GM12878 (cell line): ENCODE measurements at places on chromosomes 4 and X.

- H3K4me3 ChIP-seq: no peak overlapping the region
- no peaks in the 10 kb centered on the region for H3K27me3 ChIP-seq
- H3K4me1 ChIP-seq: no peaks in the 10 kb centered on the region
Measured at GRCh38 chrX:95071621-95072020, 1397.6 kb downstream of the FAM133A start.

DNA sequence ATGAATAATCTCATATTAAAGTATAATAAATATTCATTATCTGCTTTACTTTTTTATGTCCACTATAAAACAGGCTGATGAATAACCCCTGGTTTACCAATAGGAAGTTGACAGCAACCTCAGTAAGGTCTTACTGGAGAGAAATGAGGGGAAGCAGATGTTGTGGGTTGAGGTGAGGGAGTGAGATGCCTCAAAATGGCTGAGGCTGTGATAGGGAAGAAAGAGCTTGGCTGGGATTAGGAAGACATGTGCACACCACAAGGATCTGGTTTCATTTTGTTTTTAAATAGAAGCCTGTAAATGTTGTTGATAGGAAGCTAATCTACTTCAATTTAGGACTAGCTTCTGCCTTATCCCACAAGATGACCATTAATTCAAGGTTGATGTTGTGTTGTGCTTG, 14.4 kb upstream of the CYBB start:
- H3K4me3 ChIP-seq: no peak overlapping the region
- H3K36me3 ChIP-seq: no peaks in the 10 kb centered on the region
- no peaks in the 10 kb centered on the region for H3K27me3 ChIP-seq

DNA sequence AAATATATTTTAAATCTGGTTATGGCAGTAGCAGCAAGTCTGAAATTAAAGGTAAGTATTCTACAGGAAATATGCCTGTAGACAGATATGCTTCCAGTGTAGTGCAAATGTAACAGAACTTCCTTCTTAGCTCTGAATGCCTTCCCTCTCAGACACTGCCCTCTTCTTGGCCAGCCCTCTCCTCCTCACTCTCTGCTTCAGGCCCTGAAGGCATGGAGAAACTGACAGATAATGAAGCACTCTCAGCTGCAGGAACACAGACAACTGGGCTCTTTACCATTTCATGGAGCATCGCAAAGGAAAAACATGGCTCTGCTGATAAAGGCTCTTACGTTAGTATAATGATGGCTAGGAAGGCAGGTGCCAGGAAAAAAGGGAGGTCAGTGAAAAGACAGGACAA, 431.5 kb upstream of the RASGEF1B start:
- H3K4me1 ChIP-seq: 0 out of 2 replicates have a peak, but pooled peaks cover 4% of the 10 kb centered on the region
- H3K27ac ChIP-seq: no peak overlapping the region
- DNase-seq: no peak
- H3K27me3 ChIP-seq: no peaks in the 10 kb centered on the region
- H3K4me3 ChIP-seq: no peak overlapping the region
- no peaks in the 10 kb centered on the region for H3K36me3 ChIP-seq

GRCh38 chrX:53511322-53511721, 77.2 kb upstream of the HSD17B10 start:
- H3K36me3 ChIP-seq: no peaks in the 10 kb centered on the region
- no peaks in the 10 kb centered on the region for H3K27me3 ChIP-seq
- H3K4me3 ChIP-seq: no peak overlapping the region

GRCh38 chr4:77190053-77190452, 33.0 kb downstream of the CCNG2 start:
- no peak overlapping the region for H3K4me3 ChIP-seq
- no peaks in the 10 kb centered on the region for H3K27me3 ChIP-seq
- H3K27ac ChIP-seq: no peak overlapping the region

DNA sequence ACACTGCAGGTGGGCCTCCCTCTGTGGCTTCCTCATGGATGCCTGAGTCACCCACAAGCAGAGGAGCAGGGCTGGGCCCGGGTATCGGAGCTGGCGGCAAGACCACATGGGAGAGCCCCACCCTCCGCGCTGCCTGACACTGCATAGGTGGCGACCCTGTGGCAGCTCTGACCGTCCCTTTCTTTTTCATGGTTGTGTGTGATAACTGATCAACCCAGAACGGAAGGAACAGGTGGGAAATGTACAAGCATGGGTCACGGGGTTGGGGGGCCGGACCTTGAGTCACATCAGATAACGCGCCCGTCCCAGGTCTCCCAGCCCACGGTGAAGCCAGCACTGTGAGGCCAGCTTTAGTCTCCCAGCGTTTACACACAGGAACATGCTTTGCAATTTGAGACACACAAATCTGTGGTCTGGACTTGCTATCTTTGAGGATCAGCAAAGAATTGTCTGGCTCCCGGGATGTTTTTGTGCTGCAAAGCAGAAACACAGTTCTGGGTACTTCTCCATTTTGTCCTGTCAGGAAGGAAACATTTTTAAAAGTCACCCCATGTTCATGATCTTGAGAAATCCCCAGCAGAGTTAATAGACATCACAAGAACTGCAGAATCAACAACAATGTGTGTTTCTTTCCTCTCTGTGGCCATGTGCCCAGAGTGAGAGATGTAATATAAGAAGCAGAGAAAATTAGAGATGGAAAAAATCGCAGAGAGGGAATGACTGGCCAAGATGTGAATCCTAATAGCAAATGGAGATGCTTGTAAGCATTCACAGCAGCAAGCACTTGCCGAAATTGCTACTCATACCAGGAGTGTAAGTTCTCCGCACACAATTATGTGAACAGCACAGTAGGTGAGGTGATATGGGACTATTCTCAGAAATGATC, 70.1 kb upstream of the CBR4 start:
- no peaks in the 10 kb centered on the region for H3K27me3 ChIP-seq
- H3K36me3 ChIP-seq: no peaks in the 10 kb centered on the region
- H3K4me1 ChIP-seq: peaks cover 16% of the 10 kb centered on the region
- peak; percentile 51 for DNase-seq
- H3K27ac ChIP-seq: peak overlapping the region; percentile 71

DNA sequence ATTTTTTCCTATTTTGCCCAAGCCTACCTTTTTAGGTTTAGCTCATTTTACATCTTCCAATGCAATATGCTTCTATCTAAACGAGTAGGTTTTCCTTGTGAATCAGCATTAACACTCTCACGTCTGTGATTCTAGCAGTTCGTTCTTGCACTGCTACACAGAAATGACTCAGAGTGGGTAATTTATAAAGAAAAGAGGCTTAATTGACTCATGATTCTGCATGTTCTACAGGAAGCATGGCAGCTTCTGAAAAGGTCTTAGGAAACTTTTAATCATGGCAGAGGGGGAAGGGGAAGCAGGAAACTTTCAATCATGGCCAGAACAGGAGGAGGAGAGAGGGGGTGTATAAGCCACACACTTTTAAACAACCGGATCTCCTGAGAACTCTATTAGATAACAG, 44.9 kb downstream of the SPANXN1 start:
- H3K4me3 ChIP-seq: no peak overlapping the region
- no peak for DNase-seq
- no peaks in the 10 kb centered on the region for H3K4me1 ChIP-seq
- H3K36me3 ChIP-seq: no peaks in the 10 kb centered on the region
- H3K27ac ChIP-seq: no peak overlapping the region

DNA sequence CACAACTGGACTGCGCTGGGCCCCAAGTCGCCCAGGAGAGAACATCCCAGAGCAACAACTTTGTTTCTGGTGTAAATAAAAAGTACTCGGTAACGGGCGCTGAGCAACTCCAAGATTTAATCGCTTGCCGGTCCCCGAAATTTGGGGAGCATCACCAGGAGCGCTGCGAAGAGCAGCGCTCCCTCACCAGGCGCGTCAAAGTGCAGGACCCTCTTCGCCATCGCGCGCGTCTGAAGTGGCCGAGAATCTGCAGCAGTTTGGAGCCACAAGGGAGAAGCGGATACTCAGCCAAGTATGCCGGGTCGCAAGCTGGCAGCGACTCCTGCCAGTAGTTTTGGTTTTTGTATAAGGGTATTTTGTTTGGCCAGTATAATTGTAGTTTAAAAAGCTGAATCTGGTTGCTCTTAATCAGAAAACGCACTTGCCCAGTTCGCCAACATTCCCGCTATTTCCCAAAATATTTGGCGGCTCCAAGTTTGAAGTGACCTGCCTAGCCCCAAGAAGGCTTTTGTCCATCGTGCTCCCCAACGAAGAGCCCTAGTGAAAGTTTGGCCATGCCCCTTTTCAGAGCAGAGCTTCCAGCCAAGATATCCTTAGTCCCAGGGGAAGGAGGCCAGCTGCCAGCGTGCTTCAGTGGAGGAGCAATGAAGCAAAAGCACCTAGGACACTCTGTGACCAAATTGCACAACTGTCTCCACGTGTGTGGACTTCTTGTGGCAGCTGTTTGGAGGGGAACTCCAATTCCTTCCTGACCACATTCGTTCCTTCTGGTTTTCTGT, 557 bp upstream of the KDR start:
- H3K27ac ChIP-seq: no peak overlapping the region
- H3K27me3 ChIP-seq: no peaks in the 10 kb centered on the region; the same call in 1 of the 2 replicates
- H3K4me1 ChIP-seq: no peaks in the 10 kb centered on the region
- DNase-seq: no peak
- no peak overlapping the region for H3K4me3 ChIP-seq

DNA sequence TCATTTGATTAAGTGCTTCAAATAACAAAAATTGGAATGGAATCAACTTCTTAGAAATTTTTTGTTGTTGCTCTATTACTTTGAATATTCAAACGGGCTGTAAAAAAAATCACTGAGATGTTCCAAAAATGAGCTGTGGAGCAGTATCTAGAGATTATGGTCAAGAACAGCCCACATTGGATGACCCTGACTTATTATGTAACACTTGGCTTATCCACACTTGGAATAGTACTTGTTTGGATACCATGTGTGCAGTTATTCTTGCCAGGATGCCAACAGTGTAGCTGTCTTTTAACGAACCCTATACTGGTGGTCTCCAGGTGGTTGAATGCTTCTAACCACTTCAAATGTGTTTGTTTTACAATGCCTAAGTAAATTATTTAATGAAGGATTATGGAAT, 64.9 kb upstream of the CAMK2D start:
- H3K4me3 ChIP-seq: no peak overlapping the region
- H3K36me3 ChIP-seq: no peaks in the 10 kb centered on the region
- no peaks in the 10 kb centered on the region for H3K27me3 ChIP-seq
- DNase-seq: no peak

GRCh38 chr4:173121076-173121561, 47.5 kb upstream of the GALNT7 start:
- no peak overlapping the region for H3K4me3 ChIP-seq
- peak; percentile 11 for DNase-seq
- no peak overlapping the region for H3K27ac ChIP-seq
- no peaks in the 10 kb centered on the region for H3K27me3 ChIP-seq

GRCh38 chr4:130028552-130028951, 932.6 kb downstream of the C4orf33 start:
- H3K4me3 ChIP-seq: no peak overlapping the region
- no peaks in the 10 kb centered on the region for H3K36me3 ChIP-seq
- peak; percentile 33 for DNase-seq
- no peaks in the 10 kb centered on the region for H3K27me3 ChIP-seq
- H3K27ac ChIP-seq: no peak overlapping the region

DNA sequence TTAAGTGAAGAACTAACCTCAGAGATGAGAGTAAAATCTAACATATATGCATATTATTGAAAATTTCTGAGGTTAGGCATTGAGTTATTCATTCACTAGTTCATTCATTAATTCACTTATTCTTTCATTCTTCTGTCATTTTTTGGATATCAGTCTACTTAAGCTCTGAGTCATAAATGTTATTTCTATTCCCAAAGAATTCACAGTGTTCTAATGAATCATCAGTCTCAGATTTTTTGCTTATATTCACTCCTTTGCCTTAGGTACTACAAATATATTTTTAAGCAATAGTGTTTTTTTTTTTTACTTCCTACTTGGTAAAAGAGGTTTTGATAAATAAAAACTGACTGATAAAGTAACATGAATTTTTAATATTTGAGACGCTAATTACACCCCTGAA, 95.2 kb upstream of the DKK2 start:
- H3K27ac ChIP-seq: no peak overlapping the region
- H3K36me3 ChIP-seq: no peaks in the 10 kb centered on the region
- no peak overlapping the region for H3K4me3 ChIP-seq
- no peaks in the 10 kb centered on the region for H3K27me3 ChIP-seq
